ENCODE measurements at places on chromosomes 12 and 14.

DNA sequence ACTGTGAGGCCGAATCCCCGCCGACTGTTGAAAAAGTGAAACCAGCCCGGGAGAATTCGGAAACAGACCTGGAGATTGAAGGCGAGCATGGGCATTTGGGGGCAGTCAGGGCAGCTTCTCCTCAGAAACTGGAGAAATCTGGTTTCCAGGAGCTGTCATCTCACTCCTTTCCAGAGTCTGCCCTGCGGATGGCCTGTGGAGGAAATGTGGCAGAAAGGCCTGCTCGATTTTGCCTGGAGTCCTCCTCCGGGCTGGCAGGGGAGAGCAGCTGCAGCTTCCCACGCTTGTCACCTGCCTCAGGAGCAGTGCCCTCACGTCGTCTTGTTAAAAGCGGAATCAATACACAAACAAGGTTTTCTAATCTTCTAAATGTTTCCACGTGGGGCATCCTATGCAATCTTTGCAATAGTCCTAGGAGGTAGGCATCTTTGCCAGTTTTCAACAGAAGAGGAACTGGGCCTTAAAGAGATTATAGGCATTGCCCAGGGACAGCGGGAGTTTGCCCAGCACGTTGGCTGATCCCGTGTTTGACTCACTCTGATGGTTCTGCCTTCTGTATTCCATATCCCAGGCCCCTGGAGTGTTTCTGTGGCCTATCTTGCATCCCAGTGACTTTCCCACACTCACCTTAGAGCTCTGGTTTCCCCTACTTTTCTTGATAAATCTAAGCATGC, 2.3 kb downstream of the LRRC74A start:
- DNase-seq = no peak

GRCh38 chr14:96616161-96616721, 114.1 kb downstream of the PAPOLA start:
- no peak for DNase-seq

GRCh38 chr12:10048526-10048925, 18.0 kb downstream of the CLEC9A start:
- DNase-seq = no peak

DNA sequence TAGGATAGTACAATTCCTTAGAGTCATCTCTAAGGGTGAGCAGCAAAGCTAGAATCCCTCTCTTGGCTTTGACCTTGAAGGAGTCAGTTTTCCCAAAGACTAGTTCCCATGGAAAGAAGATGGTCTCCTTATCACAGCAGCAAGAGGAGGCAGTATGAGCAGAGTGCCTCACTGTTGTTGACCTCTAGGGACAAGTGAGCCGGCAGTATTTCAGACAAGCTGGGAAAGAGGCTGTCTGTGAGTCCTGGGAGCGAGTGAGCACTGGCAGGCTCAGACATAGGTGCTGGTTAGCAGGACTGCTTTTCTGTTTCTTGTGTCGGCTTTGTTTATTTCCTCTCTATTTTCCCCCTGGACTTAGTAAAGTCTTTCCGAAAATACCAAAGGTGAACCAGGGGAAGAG, 60.7 kb downstream of the NTF3 start:
- DNase-seq = no peak

DNA sequence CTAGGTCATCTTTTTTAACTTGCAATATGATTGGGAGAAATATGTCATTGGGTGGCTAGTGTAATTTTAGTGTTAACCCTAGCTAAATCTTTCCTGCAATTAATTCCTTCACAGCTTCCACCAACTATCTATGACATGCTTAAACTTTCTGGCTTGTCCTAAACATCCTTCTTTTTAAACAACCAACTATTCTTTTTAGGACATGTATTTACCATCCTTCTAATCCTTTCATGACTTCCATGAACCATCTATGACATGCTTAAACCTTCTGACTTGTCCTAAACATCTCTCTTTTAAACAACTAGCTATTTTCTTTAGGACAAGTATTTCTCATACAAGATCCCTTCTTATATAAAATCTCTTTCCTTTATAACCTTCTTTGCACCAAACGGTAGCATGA, 179.6 kb upstream of the PDZRN4 start:
- DNase-seq = no peak

GRCh38 chr12:58930770-58931324, 10.5 kb upstream of the LRIG3 start:
- DNase-seq = no peak

DNA sequence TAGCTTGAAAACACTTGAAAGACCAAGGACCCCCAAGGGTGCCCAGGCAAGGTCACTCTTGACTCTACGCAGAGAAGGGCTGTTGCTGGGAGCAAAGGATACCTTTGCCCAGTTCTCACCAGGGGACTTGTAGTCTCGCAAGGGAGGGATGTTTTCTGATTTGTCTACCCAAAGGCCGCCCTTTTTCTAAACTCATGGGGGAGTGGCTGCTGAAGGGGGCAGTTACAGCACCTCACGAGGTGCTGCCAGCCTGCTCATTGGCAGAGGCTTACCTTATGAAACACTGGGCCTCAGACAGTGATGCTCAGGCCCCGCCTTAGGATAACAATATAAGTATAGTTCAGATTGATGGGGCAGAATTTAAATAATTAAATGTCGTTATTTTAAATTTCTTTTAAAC, 107.0 kb downstream of the ETV6 start:
- no peak for DNase-seq

- no peak for DNase-seq
Observed at GRCh38 chr12:49261721-49262120, 3.2 kb upstream of the TUBA1C start.

GRCh38 chr14:105117257-105117646, 51.3 kb downstream of the JAG2 start:
- no peak for DNase-seq

- no peak for DNase-seq
Observed at GRCh38 chr14:83575301-83575700, 1954.6 kb upstream of the FLRT2 start.

GRCh38 chr12:47111392-47111778, 31.6 kb upstream of the AMIGO2 start:
- DNase-seq = no peak

DNA sequence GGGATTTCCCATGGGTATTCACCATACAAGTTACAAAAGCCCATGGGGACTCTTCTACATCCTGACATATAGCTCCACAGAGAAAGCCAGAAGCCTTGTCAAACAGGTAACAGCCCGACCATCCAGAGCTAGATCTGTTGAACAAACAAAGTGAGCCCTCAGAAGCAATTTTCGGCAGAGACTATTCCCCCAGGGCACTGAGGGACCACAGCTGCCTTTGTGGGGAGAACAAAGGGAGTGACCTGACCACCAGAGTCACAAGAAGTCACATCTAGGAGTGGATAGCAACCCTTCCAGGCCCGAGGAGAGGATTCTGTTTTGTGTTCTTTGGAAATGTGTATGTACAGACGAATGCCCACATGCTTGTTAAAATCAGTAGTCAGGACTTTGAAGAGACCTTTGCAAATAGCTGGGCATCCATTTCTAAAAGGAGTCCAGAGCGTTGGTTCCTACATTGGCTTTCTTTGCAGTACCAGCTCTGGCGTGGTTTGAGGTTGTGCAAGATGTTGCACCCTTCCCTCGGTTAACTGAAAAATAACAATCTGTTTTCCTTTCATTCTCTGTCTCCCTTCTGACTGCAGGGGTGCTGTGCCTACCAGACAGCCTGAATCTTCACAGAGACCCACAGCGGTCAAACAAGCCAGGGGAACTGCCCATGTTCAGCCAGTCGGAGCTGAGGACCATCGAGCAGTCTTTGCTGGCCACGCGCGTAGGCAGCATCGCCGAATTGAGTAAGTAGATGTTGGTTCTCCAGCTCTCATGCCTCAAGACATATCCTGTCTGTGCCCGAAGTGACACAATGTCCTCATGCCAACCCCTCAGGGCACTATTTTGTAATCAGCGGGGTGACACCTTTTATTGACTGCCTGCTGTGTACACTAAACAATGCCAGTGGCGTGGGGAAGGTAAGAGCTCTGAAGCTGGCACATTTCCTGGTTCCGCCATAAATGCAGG, 165.4 kb upstream of the PWP1 start:
- DNase-seq = no peak

GRCh38 chr12:93176610-93177126, 201.1 kb upstream of the NUDT4 start:
- no peak for DNase-seq

GRCh38 chr12:104588047-104588920, 131.5 kb downstream of the CHST11 start:
- DNase-seq = no peak

DNA sequence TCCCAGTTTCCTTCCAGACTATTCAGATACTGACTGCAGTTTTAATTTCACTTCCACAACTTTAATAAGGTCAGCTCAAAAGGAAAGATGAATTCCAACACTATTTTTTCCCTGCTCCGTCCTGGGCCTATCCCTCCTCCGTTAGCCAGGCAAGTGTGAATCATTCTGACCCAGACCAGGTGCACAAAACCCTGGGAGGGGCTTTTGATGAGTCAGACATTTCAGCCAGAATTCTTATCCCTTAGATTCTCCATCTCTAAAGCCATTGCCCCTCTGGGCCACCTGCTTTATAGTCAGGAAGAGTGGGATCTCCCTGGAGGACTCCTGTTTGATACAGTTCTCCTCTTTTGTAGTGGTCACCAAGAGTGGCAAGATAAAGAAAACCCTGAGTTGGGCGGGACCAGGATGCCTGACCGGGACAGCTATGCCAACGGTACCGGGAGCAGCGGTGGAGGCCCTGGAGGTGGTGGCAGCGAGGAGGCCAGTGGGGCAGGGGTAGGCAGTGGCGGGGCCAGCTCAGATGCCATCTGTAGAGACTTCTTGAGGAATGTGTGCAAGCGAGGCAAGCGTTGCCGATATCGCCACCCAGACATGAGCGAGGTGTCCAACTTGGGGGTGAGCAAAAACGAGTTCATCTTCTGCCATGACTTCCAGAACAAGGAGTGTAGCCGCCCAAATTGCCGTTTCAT, 2.2 kb downstream of the ZC3H10 start:
- no peak for DNase-seq

GRCh38 chr12:69428351-69429073, 41.7 kb upstream of the FRS2 start:
- no peak for DNase-seq

Data from left hindlimb (tissue), 1 donor.